Choroid plexus epithelial cell (primary cell): ENCODE measurements at places on chromosomes 16 and 17.

DNA sequence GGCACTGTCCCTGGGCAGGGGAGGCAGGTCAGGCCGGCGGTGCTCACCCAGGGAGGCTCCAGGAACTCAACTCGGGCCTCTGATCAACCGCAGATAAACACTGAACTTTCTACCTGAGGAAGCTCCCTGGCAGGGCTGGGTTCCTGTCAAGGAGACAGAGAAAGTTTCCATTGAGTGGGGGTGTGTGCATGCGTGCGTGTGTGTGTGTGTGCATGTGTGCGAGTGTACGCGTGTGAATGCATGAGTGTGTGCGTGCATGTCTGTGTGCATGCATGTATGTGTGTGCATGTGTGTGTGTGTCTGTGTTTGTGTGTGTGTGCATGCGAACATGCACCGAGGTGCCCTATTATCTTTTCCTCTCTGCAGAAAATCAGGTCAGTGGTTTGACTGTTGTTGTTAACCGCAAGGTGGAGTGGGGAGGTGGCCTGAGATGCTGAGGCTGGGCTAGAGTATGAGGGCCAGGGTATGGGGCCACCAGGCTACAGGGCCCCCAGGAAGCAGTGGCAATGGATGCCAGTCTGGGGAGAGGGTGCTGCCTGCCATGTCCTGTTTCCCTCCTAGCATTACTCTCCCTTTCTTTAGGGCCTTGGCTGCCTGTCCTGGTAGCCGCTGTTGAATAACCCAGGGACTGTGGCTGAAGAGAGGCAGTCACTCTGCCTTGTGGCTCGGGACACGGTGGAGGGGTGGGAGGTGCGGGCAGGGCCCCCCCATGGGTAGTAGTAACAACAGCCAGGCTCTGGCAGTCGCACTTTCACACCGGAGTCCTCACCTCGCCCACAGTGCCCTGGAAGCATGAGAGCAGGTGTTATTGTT is 24.0 kb downstream of the CCR7 start:
- no peak for DNase-seq

DNA sequence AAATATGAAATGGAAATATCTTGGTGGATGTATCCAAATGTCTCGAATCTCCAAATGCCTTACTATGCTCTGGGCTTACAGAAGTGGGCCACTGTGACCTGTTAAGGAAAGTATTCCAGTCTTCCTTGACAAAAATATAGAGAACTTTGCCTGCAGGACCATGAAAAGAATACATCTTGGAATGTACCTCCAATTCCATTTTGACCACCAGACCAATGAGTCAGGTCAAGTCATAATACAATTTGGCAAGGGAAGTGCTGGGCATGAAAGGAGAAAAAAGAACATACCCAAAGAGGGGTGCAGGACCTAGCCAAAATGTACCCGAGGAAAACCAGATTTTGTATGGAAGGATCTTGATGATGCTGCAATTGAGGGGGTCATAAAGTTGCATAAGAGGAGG is 1153.7 kb upstream of the GOT2 start:
- DNase-seq: no peak

- DNase-seq: peak; percentile 90
Measured at GRCh38 chr17:73343168-73343634, 31.4 kb upstream of the CDC42EP4 start.

GRCh38 chr16:20928774-20929411 is 28.3 kb downstream of the LYRM1 start:
- no peak for DNase-seq

GRCh38 chr16:79658301-79659033 is 57.9 kb upstream of the MAF start:
- DNase-seq: peak; percentile 83

DNA sequence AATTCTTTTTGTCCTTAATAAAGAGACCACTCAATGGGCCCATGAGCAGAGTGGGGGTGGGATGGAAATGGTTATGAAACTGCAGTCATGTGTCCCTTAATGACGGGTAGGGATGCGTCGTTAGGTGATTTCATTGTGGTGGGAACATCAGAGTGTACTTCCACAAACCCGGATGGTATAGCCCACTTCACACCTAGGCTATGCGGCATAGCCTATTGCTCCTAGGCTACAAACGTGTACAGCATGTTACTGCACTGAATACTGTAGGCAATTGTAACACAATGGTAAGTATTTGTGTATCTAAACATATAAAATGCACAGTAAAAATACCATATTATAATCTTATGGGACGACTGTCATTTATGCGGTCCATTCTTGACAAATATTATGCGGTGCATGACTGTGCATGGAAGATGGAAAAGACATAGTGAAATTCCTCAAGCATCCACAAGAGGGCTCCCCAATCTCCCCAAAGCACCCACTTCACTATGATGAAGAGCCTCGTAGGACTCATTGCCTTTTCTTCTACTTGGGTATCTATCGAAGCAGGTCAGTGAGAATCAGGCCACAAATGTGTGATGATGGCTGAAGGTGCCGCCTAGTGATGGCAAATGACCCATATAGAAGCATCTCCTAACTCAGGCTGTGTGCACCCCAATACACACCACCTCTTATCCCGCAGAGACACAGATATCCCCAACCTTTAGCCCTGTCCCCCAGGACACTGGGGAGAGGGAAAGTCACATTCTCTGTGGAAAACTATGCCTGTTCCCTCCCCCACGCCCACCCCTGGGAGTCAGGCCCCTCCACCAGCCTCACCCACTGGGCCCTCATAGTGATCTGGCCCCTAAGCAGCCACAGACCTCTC is 43.5 kb downstream of the TBX21 start:
- DNase-seq: peak; percentile 68

- no peak for DNase-seq
Measured at GRCh38 chr16:68296291-68296690, 14.5 kb downstream of the SLC7A6OS start.

GRCh38 chr17:68865584-68865983 is 89.6 kb downstream of the ABCA8 start:
- no peak for DNase-seq

- DNase-seq: no peak
Measured at GRCh38 chr17:78895322-78895721, 7.7 kb downstream of the CEP295NL start.

DNA sequence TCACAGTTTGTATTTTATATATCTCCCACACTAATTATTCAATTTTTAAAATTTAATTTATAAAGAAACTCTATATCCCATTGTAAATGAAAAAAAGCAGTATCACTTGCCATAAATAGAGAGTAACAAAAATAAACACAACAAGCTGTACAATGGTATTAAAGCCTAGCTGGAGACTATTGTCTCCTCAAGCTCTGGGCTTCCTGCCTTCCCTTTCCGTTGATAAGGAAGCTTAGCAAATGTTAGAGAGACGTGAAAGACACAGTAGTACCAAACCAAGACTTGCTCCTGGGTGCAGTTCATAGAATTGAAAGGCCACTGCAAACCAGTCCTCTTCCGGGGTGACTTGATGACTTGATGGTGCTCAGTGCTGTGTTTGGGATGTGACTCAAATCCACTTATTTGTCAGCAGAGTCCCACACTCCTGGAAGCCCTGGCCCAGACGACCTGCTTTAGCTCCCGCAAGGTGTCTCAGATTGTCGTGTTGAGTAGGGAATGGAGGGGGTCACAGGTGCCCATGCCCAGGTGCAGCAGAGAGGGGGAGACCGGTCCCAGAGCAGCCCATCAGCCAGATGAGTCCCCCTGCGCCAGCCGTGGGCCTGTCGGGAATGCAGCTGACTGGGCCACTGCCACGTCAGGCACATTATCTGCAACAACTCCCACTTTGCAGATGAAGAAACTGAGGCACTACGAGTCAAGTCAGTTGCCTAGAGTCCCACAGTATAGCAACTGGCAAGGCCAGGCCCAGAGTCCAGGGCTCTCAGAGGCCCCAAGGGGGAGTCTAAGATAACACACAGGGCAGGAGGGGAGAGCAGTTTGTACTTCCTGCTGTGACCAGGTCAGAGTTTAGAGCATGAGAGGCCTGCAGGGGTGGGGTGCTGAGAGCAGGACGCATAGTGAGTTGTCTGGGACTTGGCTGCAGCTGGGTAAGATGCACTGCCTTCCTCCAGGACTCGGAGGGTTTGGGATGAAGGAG is 40.5 kb downstream of the PSME3IP1 start:
- no peak for DNase-seq

DNA sequence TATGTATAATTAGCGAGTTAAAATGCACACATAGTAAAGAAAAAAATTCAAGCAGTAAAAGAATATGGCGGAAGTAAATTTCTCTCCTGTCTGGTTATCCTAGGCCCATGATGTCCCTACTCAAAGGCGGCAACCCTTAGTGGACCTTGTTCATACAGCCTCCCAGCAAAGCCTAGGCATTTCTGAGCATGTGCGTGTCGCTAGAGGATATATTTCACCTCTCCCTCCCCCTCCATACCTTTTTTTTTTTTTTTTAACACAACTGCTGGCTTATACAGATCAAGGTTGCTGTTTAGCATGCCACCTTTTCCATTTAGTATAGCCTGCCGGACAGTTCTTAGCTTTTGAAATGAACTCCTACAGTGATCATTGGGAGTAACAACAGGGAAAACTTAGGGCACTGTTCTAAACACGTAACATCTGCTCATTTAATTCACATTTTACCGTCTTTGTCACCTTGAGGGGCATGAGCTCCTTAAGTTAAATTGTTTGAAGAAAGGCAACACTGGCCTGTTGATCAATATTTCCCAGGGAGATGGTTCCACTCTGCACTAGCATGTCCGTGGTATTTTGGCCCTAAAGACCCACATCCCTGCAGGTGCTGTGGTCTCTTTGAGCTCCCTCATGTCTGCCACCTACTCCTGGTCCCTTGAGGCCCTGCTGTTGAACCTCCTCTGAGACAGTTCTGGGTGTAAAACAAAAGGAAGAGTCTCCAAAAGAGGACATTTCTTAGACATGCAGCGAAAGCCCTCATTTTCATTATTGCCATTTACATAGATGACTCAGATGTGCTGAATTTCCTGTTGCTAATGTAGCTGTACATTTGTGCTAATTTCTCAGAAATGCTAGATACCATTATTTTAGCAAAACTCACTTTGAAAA is 4.1 kb upstream of the TNFRSF13B start:
- peak; percentile 19 for DNase-seq

GRCh38 chr16:26806657-26807056 is 260.1 kb upstream of the C16orf82 start:
- DNase-seq: no peak

GRCh38 chr17:44115585-44116415 is 7.6 kb downstream of the HDAC5 start:
- DNase-seq: peak; percentile 58

DNA sequence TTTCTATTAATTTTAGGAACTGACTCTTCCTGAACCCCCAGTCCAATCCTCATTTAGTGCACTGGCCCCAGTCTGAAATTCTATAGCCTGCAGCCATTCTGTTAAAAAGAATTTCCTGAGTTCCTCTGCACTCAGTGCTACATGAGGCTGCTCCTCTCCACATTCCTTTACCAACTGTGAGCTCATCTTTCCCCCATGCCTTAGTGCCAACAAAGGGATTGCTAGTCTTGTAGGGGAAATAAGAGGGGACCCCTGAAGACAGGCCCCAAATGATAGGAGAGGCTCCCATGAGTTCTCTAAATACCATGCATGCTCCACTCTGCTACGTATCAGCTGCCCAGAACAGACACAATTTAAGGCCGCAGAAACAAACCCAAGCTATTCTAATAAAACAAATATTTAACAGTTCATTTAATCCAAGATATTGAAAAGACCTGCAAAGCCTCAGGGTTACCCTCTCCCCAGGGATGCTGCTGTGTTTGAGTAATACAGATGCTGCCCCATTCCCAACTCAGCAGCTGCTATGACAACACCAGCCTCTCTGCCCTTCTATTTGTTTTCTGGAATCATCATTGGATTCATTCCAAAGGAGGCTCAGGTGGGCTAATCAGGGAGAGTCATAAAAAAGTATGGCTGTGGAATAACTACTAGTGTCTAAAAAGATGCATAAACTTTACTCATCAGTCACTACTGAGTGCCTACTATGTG is 228.5 kb downstream of the TOX3 start:
- DNase-seq: no peak

DNA sequence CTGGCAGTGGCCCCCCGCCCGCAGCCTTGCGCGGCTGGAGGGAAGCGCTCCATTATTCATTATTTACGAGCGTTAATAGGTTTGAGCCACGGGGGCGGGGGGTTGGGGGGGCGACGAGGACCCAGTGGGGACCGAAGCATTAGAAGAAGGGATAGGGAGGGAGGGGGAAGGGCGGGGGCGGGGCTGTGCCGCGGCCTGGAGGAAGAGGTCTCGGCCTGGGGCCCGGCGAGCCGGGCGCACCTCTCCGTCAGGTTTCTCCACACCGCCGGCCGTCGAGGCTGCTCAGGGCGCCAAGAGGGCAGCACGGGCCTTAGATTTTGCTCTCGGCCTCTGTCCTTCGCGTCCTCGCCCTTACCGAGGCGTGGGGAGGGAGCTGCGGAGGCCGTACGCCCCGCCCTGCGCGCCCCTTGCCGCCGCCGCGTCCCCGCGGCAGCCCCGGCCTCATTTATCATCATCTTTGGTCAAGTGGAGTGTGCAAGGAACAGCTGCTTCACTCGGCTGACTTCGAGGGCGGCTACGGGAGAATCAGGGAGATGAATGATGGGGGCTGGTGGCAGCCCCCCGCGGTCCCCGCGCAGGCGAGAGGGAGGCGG is 54.2 kb downstream of the SREBF1 start:
- DNase-seq: no peak

- peak; percentile 70 for DNase-seq
Measured at GRCh38 chr17:80080081-80080480, 21.3 kb upstream of the GAA start.

DNA sequence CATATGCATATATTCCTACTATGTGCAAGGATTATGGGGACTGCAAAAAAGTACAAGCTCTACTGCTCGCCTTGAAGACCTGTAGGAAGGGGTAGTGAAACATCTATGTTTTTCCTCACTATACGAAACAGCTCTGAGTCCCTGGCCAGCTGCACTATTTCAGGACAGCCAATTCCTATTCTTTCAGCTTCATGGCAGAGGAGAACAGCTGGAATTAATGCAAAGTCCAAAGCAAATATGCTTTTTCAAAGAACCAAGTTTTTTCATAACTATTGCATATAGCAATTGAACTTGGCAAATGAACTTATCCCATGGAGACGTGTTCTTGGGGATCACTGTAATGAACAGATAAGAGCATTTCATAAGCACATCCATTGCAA is 122.3 kb downstream of the SPACA3 start:
- no peak for DNase-seq

- DNase-seq: no peak
Measured at GRCh38 chr16:87791295-87792204, 25.8 kb upstream of the KLHDC4 start.

DNA sequence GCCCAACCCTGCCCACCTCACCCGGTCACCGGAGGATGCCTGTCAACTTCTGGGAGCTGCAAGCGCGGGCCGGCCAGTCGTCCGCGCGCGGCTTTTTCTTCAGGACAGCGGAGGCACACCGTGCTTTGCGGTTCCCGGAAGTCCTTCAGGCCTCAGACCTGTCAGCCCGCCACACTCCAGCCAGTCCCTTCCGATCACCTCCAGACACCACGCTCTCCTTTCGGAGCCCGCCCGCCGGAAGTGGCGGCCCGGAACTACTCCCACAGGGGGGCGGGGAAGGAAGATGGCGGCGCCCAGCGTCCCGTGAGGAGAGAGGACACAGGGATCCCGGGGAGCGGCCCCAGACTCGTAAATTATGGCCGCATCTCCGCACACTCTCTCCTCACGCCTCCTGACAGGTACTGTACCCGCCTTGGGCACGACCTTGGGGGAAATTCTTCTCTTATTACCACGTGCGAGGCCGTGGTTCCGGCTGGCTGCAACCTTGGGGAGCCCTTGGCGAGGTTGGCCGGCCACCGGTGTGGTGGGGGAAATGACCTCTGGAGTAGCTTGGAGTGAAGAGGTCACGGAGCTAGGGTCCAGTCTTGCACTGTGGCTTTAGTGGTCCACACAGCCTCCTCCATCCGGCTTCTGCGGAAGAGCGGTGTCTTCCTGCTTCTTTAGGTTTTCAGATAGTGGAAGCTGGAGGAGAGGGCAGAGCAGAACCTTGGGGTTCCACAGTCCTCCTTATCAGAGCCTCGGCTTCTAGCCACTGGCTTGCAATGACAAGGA is at the start of gene COX10:
Gene COX10 (plus strand): TSS at position 254 of the 771 bp plus-strand sequence. CDS start 102 bp downstream, at position 356.
- peak; percentile 76 for DNase-seq
